ENCODE measurements at places on chromosomes 12 and 14. TPM values are rescaled to one million over a fixed set of nuclear protein-coding genes. Genes with fewer than 3 reads are reported as not detected.

Gene NAP1L1
- 819 TPM for total RNA-seq

Gene LRRC10
- not detected for total RNA-seq

Gene HIP1R
- total RNA-seq: 64.1 TPM

Gene CLEC4D
- not detected for total RNA-seq

Gene SLC5A8
- total RNA-seq: not detected

Gene ESPL1
- 12.3 TPM for total RNA-seq

Gene MUCL1
- not detected for total RNA-seq

Gene SDR9C7
- total RNA-seq: not detected

Gene KCNH5
- total RNA-seq: 4.1 TPM

Gene HSPA2
- 4.5 TPM for total RNA-seq

Gene KLRK1
- total RNA-seq: not detected

Gene SLCO1A2
- total RNA-seq: not detected

Gene RNASE2
- not detected for total RNA-seq

Gene ULK1
- 31.7 TPM for total RNA-seq

Gene KLRB1
- total RNA-seq: not detected

Gene ERBB3
- total RNA-seq: 1.1 TPM

Gene IPO8
- total RNA-seq: 12.5 TPM

Gene PTHLH
- total RNA-seq: 3.1 TPM

Gene LRIG3
- total RNA-seq: 13.0 TPM

Gene SRRM4
- total RNA-seq: not detected
